ENCODE measurements at places on chromosomes 7 and 10. TPM values are rescaled to one million over a fixed set of nuclear protein-coding genes. Genes with fewer than 3 reads are reported as not detected.

Gene CYP51A1
- 116 TPM for total RNA-seq

Gene SHH
- not detected for total RNA-seq

Gene NRCAM
- total RNA-seq, result 67.4 TPM

Gene ANXA8L1
- not detected for total RNA-seq

Gene ABCC2
- 0.32 TPM for total RNA-seq

Gene PTPRN2
- total RNA-seq, result 4.2 TPM

Gene SOSTDC1
- not detected for total RNA-seq

Gene GNG11
- total RNA-seq, result 113 TPM

Gene CTAGE6
- not detected for total RNA-seq

Gene HNRNPF
- total RNA-seq, result 160 TPM

Gene PDE6C
- not detected for total RNA-seq

Gene HELLS
- 7.8 TPM for total RNA-seq

Gene TES
- total RNA-seq, result 32.9 TPM

Gene ACTR3C
- not detected for total RNA-seq

Measured in cardiac atrium fibroblast (primary cell).